ENCODE measurements at places on chromosomes 5 and 9.

DNA sequence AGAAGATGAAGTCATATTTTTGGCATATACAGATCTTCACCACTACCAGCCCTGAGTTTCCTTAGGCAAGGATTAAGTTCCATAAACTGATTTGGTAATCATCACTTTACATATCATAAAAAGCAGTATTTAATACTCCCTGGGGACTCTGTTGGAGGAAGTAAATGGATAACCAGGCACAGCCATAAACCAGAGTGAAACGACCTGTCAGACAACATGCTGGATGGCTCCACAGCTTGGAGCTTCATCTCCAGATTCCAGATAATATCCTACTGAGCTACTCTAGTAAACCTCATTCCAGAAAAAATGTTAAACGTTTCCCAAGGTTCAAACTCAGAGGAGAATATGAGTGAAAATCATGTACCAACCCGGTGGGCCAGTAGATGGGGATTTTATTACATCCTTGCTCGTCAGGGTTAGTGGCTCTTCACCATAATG is 109.2 kb downstream of the BASP1 start:
- no peak for DNase-seq

DNA sequence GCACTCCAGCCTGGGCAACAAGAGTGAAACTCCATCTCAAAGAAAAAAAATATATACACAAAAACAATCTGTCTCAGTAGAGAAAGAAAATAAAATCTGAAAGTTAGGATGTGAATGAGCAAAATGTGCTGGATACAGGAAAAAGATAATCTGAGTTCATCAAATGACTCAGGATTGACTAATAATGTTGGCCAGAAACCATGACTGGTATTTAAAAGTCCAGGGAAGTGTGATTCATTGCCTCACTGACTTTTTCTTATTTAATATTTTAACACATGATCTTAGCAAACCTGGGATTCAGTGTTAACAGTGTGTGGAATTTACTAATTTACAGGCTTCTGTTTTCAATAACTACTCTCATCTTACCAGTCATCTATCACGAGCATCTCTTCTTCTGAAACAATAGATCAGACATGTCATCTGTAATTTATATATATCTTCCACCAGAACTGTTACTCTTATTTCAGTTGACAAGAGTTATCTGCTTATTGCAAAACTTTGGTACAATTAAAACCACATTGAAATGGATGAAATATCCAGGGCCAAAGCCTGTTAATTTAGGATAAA is 256.7 kb downstream of the CDH12 start:
- DNase-seq: no peak

- no peak for DNase-seq
Measured at GRCh38 chr9:128702949-128703615, 779 bp downstream of the PKN3 start.

- DNase-seq: no peak
Measured at GRCh38 chr9:99093492-99093791, 11.5 kb upstream of the TGFBR1 start.

DNA sequence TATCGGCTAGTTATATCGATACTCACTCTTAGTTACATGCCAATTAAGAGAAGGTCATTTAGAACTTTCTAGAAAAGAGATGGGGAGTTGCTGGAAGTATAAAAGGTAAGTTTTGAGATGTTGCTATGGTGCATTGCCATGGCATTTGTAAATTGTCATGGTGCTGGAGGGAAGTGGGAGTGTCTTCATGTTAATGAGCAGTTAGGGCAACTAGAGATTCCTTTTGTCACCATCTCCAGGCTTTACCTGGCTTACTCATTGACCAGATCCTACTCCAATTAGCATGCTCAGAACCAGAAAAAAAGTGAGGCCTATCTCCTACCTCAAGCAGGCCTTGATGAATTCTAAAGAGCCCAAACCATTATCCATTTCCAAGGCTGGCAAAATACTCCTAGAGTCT is 82.8 kb downstream of the PRR16 start:
- no peak for DNase-seq

- DNase-seq: no peak
Measured at GRCh38 chr5:97991236-97991635, 782.2 kb upstream of the RGMB start.

DNA sequence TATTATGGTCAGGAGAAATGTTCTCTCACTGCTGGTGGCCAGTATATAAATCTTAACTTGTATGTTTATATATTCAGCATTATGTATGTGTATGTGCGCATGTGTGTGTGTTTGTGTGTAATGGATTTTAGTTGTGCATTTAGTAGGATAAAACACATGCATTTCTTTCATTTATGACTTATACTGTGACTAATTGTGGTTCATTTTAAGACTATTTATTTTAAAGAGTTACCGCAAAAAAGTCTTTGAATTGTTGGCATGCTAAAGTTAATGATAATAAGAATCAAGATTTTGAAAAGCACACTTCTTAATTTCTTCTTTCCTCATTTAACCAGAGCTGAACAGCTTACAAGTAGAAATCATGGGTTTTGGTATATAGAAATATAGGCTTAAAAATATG is 60.9 kb downstream of the RAI14 start:
- DNase-seq: no peak

DNA sequence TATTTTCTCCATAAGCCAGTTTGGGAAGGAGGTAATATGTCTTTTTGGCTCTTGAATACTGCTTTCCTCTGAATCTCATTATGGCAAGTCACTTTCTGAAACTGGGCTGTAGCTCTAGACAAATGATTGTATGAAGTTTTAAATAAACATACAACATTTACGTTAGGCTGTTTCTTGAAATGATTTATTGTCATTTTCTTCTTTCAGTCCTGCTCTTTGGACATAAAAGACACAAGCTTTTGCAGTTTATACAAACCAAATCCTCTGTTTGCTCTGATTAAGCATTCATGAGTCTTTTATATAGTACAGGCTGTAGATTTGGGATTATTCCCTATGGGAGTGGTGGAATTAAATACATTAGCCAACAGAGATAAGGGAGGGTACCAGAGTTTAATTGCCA is 139.7 kb downstream of the CEP120 start:
- no peak for DNase-seq

- no peak for DNase-seq
Measured at GRCh38 chr9:85344901-85345300, 396.9 kb downstream of the AGTPBP1 start.

GRCh38 chr9:77726289-77726688 is 78.2 kb upstream of the GNA14 start:
- no peak for DNase-seq

GRCh38 chr5:180844432-180844831 is 16.6 kb downstream of the ZFP62 start:
- no peak for DNase-seq

GRCh38 chr9:16003785-16004184 is 450.9 kb downstream of the CCDC171 start:
- no peak for DNase-seq

- no peak for DNase-seq
Measured at GRCh38 chr5:170269579-170269978, 28.0 kb downstream of the LCP2 start.

- DNase-seq: no peak
Measured at GRCh38 chr9:131318231-131319085, 28.9 kb downstream of the PLPP7 start.

DNA sequence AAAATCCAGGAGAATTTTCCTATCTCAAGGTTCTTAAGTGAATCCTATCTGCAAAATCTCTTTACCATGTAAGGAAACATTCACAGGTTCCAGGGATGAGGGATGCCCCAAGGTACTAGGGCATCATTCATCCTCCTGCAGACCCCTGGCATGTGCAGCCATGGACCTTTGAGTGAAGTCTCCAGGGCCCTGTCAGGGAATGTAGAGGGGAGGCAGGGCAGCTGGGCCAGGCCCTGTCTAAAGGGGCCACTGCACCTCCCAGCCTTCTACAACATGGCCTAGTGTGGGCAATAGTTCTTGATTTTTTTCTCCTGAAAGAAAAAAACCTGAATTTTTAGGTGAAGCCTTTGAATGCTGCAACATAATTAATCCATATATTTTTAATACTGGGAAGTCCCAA is 63.3 kb downstream of the SEMA4D start:
- DNase-seq: no peak

DNA sequence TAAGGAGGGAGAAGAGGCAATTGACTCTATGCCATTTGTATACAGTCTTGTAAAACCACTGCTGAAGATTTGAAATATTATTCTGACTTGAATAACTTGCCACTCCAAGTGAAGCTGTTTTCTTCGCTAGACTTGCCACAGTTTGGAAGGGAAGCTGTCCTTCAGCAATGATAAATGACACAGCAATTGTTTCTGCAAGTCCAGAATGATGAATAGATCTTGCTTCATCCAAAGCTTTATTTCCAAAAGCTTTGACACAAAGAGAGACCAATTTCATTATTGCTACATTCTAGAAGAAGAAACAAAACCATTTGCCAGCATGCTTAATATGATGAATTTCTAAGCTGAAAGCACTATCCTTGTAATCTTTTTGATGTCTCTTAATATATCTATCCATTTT is 73.7 kb downstream of the ZNF366 start:
- DNase-seq: no peak

- no peak for DNase-seq
Measured at GRCh38 chr5:171580502-171581265, 161.2 kb downstream of the FGF18 start.

- DNase-seq: no peak
Measured at GRCh38 chr5:38714240-38714639, 131.6 kb upstream of the OSMR start.

- no peak for DNase-seq
Measured at GRCh38 chr5:103646698-103647614, 84.4 kb upstream of the NUDT12 start.

- no peak for DNase-seq
Measured at GRCh38 chr5:9156282-9156681, 389.6 kb downstream of the SEMA5A start.

DNA sequence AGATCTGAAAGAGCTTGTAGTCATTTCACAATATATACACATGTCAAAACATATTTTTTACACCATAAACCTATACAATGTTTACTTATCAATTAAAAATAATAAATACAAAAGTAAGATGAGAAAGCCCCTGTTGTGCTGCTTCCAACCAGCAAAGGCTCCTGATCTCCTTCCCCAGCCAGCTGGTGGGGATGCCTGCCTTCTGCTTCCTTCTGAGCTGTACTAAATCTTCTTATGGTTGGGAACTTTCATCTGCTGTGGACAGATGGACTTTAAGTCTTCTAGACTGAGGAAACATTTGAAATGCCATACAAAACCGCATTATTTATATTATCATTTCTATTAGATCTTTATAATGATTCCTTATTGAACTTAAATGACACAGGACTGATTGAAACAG is 745.3 kb upstream of the CHD1 start:
- DNase-seq: no peak

DNA sequence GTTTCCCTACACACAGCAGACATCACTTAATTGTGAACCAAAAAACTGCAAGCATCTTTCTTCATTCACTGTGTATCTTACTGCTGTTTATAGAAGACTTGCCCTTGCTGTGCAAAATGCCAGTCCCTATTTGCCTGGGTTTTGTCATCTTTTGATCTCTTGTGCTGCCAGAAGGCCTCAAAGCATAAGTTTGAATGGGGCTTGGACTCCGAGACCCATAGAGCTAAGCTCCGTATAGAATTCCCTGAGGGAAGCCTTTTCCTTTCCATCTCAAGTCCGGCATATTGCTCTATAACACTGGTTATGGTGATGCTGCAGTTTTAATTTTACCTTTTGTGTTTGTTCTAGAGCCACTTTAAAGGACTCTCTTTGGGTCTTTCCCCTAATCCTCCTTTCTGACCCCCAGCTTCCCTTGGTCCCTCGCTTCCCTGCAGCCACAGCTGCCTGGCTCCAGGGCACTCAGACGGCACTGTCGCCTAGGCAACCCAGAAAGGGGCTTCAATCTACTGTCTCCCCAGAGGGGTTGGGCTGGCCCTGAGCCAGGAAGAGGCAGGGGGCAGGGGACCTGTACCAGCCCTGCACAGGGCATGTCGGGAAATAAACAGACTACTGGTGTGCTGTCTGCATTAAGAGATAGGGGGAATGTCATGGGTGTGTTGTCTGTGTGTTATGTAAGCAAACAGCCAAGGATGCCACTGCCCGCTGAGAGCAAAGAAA is 73.4 kb upstream of the MELK start:
- DNase-seq: no peak

GRCh38 chr5:82004511-82004910 is 32.7 kb downstream of the ATG10 start:
- DNase-seq: no peak

DNA sequence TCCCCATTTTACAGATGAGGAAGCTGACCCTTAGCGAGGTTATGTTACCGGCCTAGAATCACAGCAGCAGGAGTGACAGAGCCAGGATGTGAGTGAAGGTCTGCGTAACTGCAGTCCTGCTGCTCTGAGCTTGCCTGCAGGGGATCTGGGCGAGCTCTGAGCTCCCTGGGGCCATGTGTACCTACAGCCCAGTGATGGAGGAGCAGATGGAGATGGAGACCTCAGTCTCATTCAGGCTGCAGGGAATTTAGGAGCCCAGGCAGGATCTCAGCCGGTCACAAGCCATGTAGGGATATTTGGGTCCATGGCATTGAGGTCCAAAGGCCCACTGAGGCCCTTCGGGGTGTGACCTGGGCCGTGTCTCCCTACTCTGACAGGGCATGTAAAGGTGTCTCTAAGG is 170.6 kb downstream of the CACNA1B start:
- no peak for DNase-seq

- no peak for DNase-seq
Measured at GRCh38 chr5:179455320-179455719, 95.0 kb upstream of the RUFY1 start.

DNA sequence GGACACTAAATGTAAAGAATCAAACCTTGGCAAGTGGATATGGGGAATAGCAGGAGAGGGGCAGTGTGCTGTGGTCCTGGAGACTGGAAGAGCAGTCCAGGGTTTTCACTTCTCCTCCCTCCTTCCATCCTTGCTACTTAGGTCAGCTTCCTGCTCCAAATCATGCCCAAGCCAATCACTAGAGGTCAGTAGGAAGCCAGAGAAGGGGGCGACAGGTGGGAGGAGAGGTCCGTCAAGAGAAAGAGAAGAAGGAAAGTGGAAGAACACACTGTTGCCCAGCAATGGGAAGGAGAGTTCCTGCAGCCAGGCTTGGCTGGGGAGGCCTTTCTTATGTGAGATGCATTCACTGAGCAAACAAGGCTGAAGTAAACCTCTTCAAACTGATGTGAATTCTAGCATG is 289.6 kb downstream of the DTWD2 start:
- DNase-seq: no peak

- DNase-seq: peak; percentile 3
Measured at GRCh38 chr9:120755810-120756434, 37.3 kb downstream of the FBXW2 start.

DNA sequence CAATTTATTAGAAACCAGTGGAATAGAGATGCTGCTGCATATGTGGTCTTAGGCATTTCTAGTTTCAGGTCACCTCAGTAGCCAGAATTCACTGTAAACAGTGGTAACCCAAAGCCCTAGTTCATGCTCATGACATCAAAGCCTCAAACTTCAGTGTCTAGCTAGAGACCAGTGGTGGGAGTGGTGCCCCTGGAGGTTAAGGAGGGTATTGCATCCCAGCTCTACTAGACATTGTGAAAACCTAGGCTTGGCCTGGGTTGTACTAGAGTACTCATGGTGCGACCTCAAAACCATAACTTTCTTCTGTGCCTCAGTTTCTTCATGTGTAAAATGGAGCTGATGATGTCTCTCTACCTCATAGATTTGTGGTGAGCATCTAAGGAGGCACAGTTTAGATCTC is 18.8 kb downstream of the COL5A1 start:
- no peak for DNase-seq

Data from SHP77 treated with DMSO at 0.1 percent for 48 hours (cell line).